ENCODE measurements at places on chromosomes 3 and 15. TPM values are rescaled to one million over a fixed set of nuclear protein-coding genes. Genes with fewer than 3 reads are reported as not detected.

DNA sequence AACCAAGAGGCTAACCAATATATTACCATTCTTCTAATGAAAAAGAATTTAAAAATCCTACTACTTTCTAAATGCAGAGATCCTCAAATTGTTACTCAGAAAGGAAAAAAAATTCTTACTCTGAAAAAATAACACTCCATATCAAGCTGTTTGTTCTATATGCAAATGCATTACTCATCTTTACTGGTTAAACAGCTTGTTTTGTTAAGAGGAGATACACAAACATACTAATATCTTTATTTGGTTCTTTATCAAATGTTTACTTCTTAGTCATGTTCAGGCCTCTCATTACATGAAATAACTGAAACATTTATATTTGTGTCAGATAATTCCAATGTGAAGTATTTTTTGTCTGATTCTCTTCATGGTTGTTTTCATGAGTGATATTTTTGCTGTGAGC lies 146.8 kb downstream of the PCCB start:
- no peaks in the 10 kb centered on the region for H3K36me3 ChIP-seq
- H3K4me3 ChIP-seq: no peak overlapping the region
- H3K4me1 ChIP-seq: no peaks in the 10 kb centered on the region
- no peak for DNase-seq

DNA sequence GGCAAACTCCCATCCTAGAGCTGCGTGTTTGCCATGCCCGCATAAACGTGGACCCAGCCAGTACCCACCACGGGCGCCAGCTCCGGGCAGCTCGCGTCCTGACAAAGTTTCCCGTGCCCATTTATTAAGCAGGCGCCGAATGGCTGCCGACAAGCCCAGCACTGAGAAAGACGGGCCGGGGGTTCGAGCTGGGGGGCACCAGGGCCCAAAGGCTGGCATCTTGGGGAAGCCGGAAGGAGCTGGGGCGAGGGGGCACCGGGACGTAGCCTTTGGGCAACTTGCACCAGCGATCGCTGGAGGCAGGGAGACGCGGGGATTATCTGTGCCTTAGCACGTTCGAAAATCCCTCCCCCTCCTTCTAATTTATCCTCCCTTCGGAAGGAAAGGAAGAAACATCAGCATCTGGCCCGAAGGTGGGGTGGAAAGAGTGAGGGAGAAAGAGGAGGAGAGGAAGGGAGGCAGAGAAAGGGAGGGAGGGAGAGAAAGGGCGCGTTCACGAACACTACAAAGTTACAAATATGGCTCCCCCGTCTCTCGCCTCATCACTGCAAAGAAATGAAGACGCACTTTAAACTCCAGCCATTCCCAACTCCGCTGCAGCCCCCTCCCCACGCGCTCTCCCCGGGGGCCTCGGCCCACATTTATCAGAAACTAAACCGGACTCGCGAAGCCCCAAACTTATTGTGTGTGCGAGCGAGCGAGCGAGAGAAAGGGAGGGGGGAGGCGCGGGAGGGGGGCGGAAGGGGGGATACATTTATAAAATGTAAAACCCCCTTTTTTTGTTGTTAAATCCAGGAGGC lies 1.0 kb downstream of the ANP32A start:
- no peaks in the 10 kb centered on the region for H3K27me3 ChIP-seq
- peak overlapping the region; percentile 99 for H3K27ac ChIP-seq
- H3K4me3 ChIP-seq: peak overlapping the region; percentile 88
- no peaks in the 10 kb centered on the region for H3K36me3 ChIP-seq
- DNase-seq: peak; percentile 55

Gene FSTL1
- total RNA-seq: 20.4 TPM

Gene AGBL1
- total RNA-seq: 0.24 TPM

Gene CPB1
- 1.1 TPM for total RNA-seq

DNA sequence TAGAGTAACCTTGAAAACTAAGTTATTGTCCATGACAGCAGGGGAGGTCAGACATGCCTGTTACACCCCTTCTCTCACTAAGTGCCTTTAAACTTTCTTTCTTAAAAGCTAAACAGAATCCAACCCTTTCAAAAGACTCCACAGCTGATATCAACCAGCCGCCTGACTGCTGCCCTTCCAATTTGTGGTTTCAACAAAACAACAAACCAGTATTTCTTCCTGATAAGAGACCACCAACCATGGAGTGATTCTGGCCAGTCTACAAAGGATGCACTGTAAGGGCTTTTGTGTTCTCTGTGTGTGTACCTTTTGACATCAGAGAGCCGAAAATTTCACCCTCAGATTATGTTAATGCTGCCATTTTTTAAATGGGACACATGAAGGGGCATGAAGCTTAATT lies 1204.2 kb downstream of the ROBO2 start:
- no peak overlapping the region for H3K4me3 ChIP-seq
- H3K36me3 ChIP-seq: no peaks in the 10 kb centered on the region
- DNase-seq: no peak
- H3K27ac ChIP-seq: no peak overlapping the region
- no peaks in the 10 kb centered on the region for H3K27me3 ChIP-seq
- no peaks in the 10 kb centered on the region for H3K4me1 ChIP-seq

Gene CTXN2
- 0.16 TPM for total RNA-seq

DNA sequence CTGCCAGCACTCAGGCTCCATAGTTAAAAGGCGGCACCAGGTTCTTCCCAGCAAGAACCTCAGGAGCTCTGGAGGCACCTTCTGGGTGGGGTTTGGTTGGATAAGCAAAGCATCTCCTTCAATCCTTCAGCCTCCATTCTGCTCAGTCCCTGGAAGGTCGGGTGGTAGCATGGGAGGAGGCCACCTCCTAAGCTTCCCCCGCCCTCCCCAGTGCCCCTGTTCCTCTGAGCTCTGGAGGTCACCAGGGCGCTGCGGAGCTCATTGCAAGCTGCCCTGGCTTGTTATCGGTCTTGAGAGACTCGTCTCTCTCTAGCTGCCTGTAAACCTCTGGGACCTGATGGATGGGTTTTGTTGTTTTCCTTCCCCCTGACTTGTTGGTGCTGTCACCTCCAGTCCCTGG lies 124.8 kb downstream of the RPLP1 start:
- no peak overlapping the region for H3K4me3 ChIP-seq
- H3K36me3 ChIP-seq: no peaks in the 10 kb centered on the region
- DNase-seq: peak; percentile 43
- no peak overlapping the region for H3K27ac ChIP-seq
- peaks cover 12% of the 10 kb centered on the region for H3K4me1 ChIP-seq
- no peaks in the 10 kb centered on the region for H3K27me3 ChIP-seq

- DNase-seq: no peak
- H3K36me3 ChIP-seq: no peaks in the 10 kb centered on the region
- H3K4me3 ChIP-seq: no peak overlapping the region
- no peaks in the 10 kb centered on the region for H3K27me3 ChIP-seq
- no peaks in the 10 kb centered on the region for H3K4me1 ChIP-seq
- no peak overlapping the region for H3K27ac ChIP-seq
These were observed 175.7 kb downstream of the TMEM108 start for GRCh38 chr3:133213937-133214336.

Gene GOLGA6L6
- total RNA-seq: not detected

GRCh38 chr3:9730657-9731205 lies 804 bp upstream of the BRPF1 start:
- H3K4me1 ChIP-seq: peaks cover 17% of the 10 kb centered on the region
- no peaks in the 10 kb centered on the region for H3K36me3 ChIP-seq
- H3K4me3 ChIP-seq: peak overlapping the region; percentile 100

DNA sequence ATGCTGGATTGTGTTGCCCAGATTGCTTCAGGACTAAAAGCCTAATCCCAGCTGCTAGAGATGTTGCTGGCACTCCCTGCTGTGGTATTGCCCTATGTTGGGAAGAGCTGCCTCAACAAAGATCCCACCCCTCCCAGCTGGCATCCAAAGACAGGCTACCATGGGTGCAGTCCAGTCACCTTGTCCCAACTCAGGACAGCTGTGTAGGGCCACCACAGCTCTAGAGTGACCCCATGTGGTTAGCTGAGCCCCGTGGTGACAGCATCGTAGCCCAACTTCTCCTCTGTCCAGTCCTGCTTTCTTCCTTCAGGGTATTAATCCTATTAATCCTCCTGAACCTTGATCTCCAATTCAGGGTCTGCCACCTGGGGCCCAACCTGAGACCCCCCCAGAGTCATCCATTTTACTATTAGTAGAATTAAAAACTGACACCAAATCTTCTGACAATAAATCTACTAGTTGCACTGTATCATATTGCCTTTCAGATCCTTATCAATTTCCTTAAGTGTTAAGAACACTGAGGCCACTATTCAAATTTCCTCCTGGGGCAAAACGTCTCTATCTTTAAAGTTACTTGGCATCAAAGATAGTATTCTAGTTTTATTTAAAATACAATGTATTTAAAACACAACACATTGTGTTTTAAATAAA lies 83.5 kb downstream of the AQP9 start:
- DNase-seq: peak; percentile 21
- H3K4me1 ChIP-seq: no peaks in the 10 kb centered on the region
- H3K27me3 ChIP-seq: no peaks in the 10 kb centered on the region

DNA sequence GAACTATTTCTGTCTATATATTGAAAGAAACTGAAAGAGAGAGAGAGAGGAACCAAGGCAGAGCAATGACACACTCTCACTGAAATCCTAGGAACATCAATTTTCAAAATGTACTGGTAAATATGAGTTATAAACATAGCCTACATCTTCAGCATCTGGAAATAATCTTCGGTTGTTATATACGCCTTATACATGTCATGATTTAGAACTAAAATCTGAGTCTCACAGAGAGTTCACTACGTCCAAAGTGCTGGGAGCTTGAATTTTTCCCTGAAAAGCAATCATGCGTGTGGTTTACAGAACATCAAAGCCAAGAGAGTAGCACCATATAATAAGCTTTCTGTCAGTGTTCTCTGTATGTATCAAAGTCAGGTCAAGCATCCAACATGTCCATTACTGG lies 420.0 kb upstream of the CBLB start:
- no peak for DNase-seq
- no peaks in the 10 kb centered on the region for H3K4me1 ChIP-seq
- H3K36me3 ChIP-seq: no peaks in the 10 kb centered on the region
- no peaks in the 10 kb centered on the region for H3K27me3 ChIP-seq

Gene HYPK
- 5.0 TPM for total RNA-seq

GRCh38 chr15:72889545-72889944 lies 106.0 kb upstream of the ADPGK start:
- no peak overlapping the region for H3K4me3 ChIP-seq
- H3K27ac ChIP-seq: no peak overlapping the region
- no peak for DNase-seq
- no peaks in the 10 kb centered on the region for H3K36me3 ChIP-seq

- no peaks in the 10 kb centered on the region for H3K4me1 ChIP-seq
- no peaks in the 10 kb centered on the region for H3K36me3 ChIP-seq
- H3K4me3 ChIP-seq: peak overlapping the region; percentile 64
- H3K27me3 ChIP-seq: no peaks in the 10 kb centered on the region
- DNase-seq: peak; percentile 90
- peak overlapping the region; percentile 63 for H3K27ac ChIP-seq
These were observed 19.0 kb upstream of the MCF2L2 start for GRCh38 chr3:183447206-183448001.

DNA sequence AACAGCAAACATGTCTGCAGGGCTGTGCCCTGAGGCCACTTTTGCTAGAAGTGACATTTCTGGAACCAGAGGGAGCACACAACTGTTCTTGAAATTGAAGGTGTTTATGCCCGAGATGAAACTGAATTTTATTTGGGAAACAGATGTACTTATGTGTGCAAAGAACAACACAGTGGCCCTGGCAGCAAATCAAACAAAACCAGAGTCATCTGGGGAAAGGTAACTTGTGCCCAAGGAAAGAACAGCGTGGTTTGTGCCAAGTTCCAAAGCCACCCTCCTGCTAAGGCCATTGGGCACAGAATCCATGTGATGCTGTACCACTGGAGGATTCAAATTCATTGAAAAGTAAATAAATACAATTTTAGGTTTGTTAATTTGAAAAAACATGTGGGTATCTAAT lies 31.2 kb upstream of the RARRES1 start:
- no peaks in the 10 kb centered on the region for H3K36me3 ChIP-seq
- peaks cover 6% of the 10 kb centered on the region for H3K4me1 ChIP-seq

Gene SH2D7
- total RNA-seq: 1.6 TPM

DNA sequence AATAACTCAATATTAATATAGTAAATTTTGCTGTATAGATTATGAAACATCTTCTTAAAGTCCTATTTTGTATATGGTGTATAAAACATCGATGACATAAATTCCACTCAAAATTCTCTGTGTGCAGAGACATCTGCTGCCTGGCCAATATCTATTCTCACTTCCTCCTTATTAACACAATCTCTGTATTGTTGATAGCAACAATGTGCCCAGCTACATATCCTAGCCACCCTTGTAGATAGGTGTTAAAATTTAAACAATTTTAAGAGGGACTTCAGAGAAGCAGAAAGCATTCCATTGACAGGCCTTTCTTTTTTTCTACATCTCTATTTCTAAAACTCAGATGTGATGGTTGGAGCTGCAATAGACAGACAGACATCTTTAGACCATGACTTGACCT lies 72.3 kb downstream of the FGF12 start:
- no peaks in the 10 kb centered on the region for H3K36me3 ChIP-seq
- H3K27ac ChIP-seq: no peak overlapping the region
- no peak for DNase-seq
- H3K4me3 ChIP-seq: no peak overlapping the region
- no peaks in the 10 kb centered on the region for H3K27me3 ChIP-seq
- H3K4me1 ChIP-seq: no peaks in the 10 kb centered on the region

Gene PPP1R14D
- total RNA-seq: 137 TPM

Gene TM6SF1
- total RNA-seq: 1.5 TPM

Gene TTLL13
- 0.35 TPM for total RNA-seq

GRCh38 chr15:93694033-93694432 lies 537.3 kb upstream of the MCTP2 start:
- no peak overlapping the region for H3K4me3 ChIP-seq
- no peak for DNase-seq
- H3K36me3 ChIP-seq: no peaks in the 10 kb centered on the region
- H3K27ac ChIP-seq: no peak overlapping the region

Gene SST
- total RNA-seq: 78.4 TPM

GRCh38 chr3:34237946-34238345 lies 439.5 kb downstream of the PDCD6IP start:
- H3K36me3 ChIP-seq: no peaks in the 10 kb centered on the region
- no peak overlapping the region for H3K4me3 ChIP-seq
- H3K27me3 ChIP-seq: no peaks in the 10 kb centered on the region
- no peaks in the 10 kb centered on the region for H3K4me1 ChIP-seq
- DNase-seq: no peak

DNA sequence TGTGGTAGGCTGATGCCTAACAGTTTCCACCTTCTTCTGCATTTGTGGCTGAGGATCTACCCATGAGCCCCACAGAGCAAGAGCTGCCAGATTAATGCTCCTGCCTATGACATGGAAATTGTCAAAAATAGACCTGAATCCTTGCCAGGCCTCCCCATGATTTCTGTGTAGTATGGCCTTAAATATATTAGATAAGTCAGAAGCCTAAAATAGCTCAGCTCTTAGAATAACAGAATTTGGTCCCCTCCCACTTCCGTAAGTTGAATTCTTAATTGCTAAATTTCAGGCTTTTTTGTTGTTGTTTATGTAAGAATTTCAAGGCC lies 129.0 kb downstream of the SERPINI1 start:
- no peak for DNase-seq
- no peaks in the 10 kb centered on the region for H3K36me3 ChIP-seq
- H3K27me3 ChIP-seq: no peaks in the 10 kb centered on the region
- H3K4me3 ChIP-seq: no peak overlapping the region

- no peaks in the 10 kb centered on the region for H3K27me3 ChIP-seq
- H3K4me3 ChIP-seq: no peak overlapping the region
- DNase-seq: no peak
- no peaks in the 10 kb centered on the region for H3K4me1 ChIP-seq
These were observed 56.3 kb upstream of the SEC13 start for GRCh38 chr3:10377148-10377725.

Gene CDC25A
- 23.7 TPM for total RNA-seq

GRCh38 chr15:57343498-57343897 lies 32.8 kb upstream of the CGNL1 start:
- DNase-seq: no peak
- no peaks in the 10 kb centered on the region for H3K27me3 ChIP-seq
- no peaks in the 10 kb centered on the region for H3K36me3 ChIP-seq
- no peaks in the 10 kb centered on the region for H3K4me1 ChIP-seq
- H3K27ac ChIP-seq: no peak overlapping the region
- H3K4me3 ChIP-seq: no peak overlapping the region
